ENCODE measurements at places on chromosomes 1 and 21.

DNA sequence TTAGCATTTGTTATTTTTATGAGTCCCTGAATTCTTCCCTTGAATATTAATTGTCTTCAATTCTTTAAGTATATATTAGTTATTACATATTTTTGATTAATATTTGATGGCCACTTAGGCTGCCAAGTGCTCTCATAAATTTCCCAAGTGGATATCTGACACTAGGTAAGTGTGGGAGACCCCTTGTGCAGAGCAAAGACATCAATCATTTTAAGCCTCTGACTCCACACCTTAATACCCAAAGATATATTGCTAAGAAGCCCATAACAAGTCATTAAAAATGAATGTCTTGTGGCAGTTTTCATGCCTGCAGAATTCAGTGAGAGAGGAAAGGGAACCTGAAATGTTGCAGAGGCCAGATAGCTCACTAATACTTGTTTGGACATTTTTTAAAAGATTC is 58.4 kb upstream of the PROX1 start:
- DNase-seq = no peak

GRCh38 chr1:200165493-200166220 is 138.1 kb downstream of the NR5A2 start:
- DNase-seq = no peak

- no peak for DNase-seq
Measured at GRCh38 chr1:239262538-239262937, 123.8 kb upstream of the CHRM3 start.

- DNase-seq = no peak
Measured at GRCh38 chr1:156707417-156708217, 2.2 kb upstream of the CRABP2 start.

DNA sequence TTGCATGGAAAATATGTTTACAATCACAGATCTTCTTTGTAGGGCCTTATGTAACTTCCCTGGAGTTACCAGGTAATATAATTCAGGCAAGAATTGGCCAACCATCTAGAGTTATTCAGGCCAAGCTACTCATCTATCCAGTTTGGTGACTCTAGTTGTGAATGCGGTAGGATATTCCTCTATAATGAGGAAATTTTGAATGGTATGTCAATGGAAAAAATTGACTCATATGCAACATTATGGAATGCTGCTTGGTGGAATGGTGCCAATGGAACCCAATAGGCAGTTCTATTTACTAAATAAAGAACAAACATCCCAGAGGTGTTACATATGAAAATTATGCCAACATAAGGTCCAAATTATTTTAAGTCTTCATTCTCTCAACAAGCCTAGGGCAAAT is 5.6 kb upstream of the TNFSF18 start:
- no peak for DNase-seq

Measured in tibial nerve (tissue), 4 donors.